ENCODE measurements at places on chromosomes 1 and 21. TPM values are rescaled to one million over a fixed set of nuclear protein-coding genes. Genes with fewer than 3 reads are reported as not detected.

- no peak for DNase-seq
These were observed 7.6 kb downstream of the ZBTB48 start for GRCh38 chr1:6587261-6588005.

GRCh38 chr1:43592051-43592665 is 57.8 kb upstream of the KDM4A start:
- DNase-seq, result no peak

GRCh38 chr1:47835409-47835808 is 161.8 kb downstream of the TRABD2B start:
- no peak for DNase-seq

- DNase-seq, result no peak
These were observed 8.0 kb upstream of the ANGPTL3 start for GRCh38 chr1:62589321-62589720.

- DNase-seq, result no peak
These were observed 436.5 kb upstream of the DAB1 start for GRCh38 chr1:57860325-57860724.

DNA sequence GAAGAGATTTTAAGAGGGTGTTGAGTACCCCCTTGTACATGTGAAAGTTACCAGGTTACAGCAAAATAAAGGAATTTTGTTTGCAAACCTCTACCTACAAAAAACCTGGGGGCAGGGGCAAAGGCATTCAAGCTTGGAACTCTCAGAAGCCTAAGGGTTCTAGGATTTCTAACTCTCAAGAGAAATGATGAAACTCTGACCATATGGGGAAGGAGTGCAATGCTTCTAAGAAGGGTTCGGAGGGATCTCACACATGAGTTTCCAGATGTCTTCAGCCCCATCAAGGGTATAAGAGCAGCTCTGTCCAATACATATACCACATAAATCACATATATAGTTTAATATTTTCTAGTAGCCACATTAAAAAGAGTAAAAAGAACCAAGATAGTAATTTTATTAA is 7.3 kb upstream of the FCGR2A start:
- no peak for DNase-seq

The USH2A gene
- total RNA-seq, result 2.2 TPM
